ENCODE measurements at places on chromosomes 5 and 9. TPM values are rescaled to one million over a fixed set of nuclear protein-coding genes. Genes with fewer than 3 reads are reported as not detected.
A peak's percentile ranks its signal among the peaks of the same experiment; 100 is the strongest.

- H3K27ac ChIP-seq = no peak overlapping the region
- H3K4me1 ChIP-seq = no peaks in the 10 kb centered on the region
- no peak for DNase-seq
- H3K27me3 ChIP-seq = peaks cover 100% of the 10 kb centered on the region
These were observed 215.3 kb downstream of the MEF2C start for GRCh38 chr5:88667496-88668201.

GRCh38 chr5:115439042-115439441 lies 105.5 kb downstream of the FEM1C start:
- DNase-seq = no peak
- no peaks in the 10 kb centered on the region for H3K4me1 ChIP-seq
- H3K27ac ChIP-seq = no peak overlapping the region
- no peak overlapping the region for H3K4me3 ChIP-seq
- no peaks in the 10 kb centered on the region for H3K27me3 ChIP-seq

- H3K27ac ChIP-seq = peak overlapping the region; percentile 80
- no peak for DNase-seq
- H3K27me3 ChIP-seq = no peaks in the 10 kb centered on the region
- H3K4me3 ChIP-seq = peak overlapping the region; percentile 25
These were observed 85.5 kb upstream of the CTSL start for GRCh38 chr9:87640385-87640795.

DNA sequence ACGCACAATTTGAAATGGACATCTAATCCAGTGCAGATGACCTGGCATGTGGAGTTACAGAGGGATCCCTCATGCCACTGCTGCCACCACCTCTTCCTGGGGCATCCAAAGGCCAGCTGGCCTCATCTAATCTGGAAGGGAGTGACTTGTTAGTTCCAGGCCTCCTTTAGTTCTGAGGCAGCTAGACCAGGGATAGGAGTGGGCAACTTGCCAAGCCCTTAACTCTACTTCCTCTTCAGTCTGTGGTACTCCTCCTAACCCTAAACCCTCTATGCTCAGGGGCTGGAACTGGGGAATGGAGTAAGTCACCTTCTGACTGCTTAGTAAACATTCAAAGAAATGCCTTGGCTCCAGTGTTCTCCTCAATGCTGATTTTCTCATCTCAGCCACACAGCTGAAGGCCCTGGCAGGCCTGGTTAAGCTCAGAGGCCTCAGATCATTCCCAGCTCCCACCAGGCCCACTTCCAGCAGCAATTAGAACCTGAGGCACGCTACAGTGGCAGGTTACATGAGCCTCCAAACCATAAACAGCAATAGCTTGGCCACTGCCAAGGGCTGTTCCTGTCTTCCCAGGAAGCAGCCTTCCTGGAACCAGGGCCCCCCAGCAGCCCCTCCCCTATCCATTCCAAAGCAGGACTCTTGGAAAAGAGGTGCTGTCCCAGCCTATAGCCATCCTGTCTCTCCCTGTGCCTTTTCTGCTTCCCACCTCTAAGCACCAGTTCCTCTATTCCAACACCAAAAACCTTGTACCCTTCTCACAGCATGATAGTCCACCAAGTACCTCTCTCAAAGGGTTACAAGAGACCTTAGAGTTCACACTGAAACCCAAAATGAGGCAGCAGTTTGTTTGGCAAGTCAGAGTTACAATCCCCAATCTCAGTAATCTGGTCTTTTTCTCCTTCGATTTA lies 2.0 kb downstream of the EIF4EBP3 start:
- H3K27ac ChIP-seq = peak overlapping the region; percentile 86
- H3K27me3 ChIP-seq = no peaks in the 10 kb centered on the region
- peaks cover 20% of the 10 kb centered on the region for H3K4me1 ChIP-seq
- H3K4me3 ChIP-seq = peak overlapping the region; percentile 75
- no peak for DNase-seq

- no peak for DNase-seq
- H3K27ac ChIP-seq = no peak overlapping the region
- H3K4me1 ChIP-seq = peaks cover 15% of the 10 kb centered on the region
- peaks cover 7% of the 10 kb centered on the region for H3K27me3 ChIP-seq
- H3K4me3 ChIP-seq = no peak overlapping the region
These were observed 45.5 kb upstream of the KIF2A start for GRCh38 chr5:62260513-62260912.

GRCh38 chr5:72908664-72909063 lies 47.2 kb upstream of the FCHO2 start:
- no peaks in the 10 kb centered on the region for H3K4me1 ChIP-seq
- H3K27ac ChIP-seq = no peak overlapping the region
- no peak overlapping the region for H3K4me3 ChIP-seq
- no peaks in the 10 kb centered on the region for H3K27me3 ChIP-seq
- no peak for DNase-seq

DNA sequence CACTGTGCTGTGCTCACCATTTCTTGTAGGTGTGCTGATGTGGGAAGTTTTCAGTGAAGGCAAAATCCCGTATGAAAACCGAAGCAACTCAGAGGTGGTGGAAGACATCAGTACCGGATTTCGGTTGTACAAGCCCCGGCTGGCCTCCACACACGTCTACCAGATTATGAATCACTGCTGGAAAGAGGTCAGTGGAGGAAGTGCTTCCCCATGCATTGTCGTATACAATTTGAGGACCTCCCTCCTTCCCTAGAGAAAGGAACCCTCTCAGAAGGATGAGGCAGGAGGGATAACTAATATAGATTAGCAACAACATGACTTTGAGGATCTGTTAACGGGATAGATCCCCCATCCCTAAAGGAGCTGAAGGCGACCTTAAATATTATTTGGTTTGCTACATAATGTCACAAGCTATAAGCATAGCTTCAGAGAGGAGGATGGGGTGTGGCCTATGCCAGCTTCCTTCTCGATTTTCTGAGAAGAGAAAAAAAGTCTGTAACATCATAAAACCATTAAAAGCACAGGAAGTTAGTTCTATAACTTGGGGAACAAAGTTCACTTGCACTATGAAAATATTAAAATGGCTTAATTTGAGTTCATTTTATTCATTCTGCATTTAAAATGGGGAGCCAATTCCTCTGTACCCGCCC lies 17.0 kb upstream of the CYFIP2 start:
- no peaks in the 10 kb centered on the region for H3K27me3 ChIP-seq
- H3K4me1 ChIP-seq = no peaks in the 10 kb centered on the region
- no peak for DNase-seq
- H3K36me3 ChIP-seq = no peaks in the 10 kb centered on the region
- H3K27ac ChIP-seq = no peak overlapping the region

- H3K4me1 ChIP-seq = peaks cover 7% of the 10 kb centered on the region
- H3K27ac ChIP-seq = no peak overlapping the region
- peaks cover 4% of the 10 kb centered on the region for H3K27me3 ChIP-seq
- H3K4me3 ChIP-seq = no peak overlapping the region
- H3K36me3 ChIP-seq = no peaks in the 10 kb centered on the region
These were observed 2.1 kb downstream of the SH2D3C start for GRCh38 chr9:127776195-127776923.

GRCh38 chr5:10935536-10935935 lies 174.5 kb upstream of the DAP start:
- H3K27me3 ChIP-seq = peaks cover 3% of the 10 kb centered on the region
- H3K27ac ChIP-seq = no peak overlapping the region
- DNase-seq = no peak
- H3K4me1 ChIP-seq = no peaks in the 10 kb centered on the region

DNA sequence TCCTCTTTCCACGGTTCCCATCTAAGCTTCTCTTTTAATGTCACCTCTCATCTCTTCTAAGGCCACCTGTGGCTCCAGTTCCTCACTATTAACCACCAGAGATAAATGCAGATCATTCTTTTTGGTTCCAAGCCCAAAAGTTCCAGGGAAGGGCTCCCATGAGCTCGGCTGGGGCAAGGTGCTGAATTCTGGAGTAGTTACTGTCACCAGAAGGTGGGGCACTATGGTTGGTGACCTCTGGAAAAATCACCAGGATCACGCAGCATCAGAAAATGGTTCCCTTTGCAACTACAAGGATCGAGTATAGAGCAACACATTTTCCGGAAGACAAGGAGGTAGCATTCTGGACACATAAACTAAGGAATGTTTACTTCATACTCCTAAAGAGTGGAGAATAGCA lies 528.7 kb upstream of the DAP start:
- H3K36me3 ChIP-seq = peaks cover 5% of the 10 kb centered on the region
- no peaks in the 10 kb centered on the region for H3K4me1 ChIP-seq

DNA sequence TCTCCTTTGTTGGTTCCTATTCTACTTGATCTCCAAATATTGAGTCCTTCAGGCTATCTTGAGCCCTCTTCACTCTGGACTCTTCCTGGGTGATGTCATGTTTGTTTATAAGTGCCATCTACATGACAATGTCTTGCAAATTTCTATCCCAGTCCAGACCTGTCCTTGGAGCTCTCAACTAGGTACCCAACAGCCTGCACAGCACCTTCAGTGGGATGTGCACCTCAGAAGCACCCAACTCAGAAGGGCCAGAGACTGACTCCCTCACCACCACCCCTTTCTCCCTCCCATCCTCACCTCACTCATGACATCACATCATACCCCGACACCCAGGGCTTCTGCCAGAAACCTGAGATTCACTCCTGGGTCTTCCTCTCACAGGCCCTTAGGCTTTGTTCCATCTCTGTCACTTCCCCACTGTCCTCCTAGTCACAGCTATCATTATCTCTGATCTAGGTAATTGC lies 14.4 kb downstream of the TXN start:
- no peak for DNase-seq
- H3K27me3 ChIP-seq = no peaks in the 10 kb centered on the region
- peaks cover 6% of the 10 kb centered on the region for H3K4me1 ChIP-seq
- peaks cover 19% of the 10 kb centered on the region for H3K36me3 ChIP-seq

- no peak overlapping the region for H3K27ac ChIP-seq
- no peak overlapping the region for H3K4me3 ChIP-seq
- H3K36me3 ChIP-seq = no peaks in the 10 kb centered on the region
- H3K4me1 ChIP-seq = peaks cover 3% of the 10 kb centered on the region
- no peaks in the 10 kb centered on the region for H3K27me3 ChIP-seq
These were observed 75.7 kb upstream of the FBN2 start for GRCh38 chr5:128613766-128614165.

DNA sequence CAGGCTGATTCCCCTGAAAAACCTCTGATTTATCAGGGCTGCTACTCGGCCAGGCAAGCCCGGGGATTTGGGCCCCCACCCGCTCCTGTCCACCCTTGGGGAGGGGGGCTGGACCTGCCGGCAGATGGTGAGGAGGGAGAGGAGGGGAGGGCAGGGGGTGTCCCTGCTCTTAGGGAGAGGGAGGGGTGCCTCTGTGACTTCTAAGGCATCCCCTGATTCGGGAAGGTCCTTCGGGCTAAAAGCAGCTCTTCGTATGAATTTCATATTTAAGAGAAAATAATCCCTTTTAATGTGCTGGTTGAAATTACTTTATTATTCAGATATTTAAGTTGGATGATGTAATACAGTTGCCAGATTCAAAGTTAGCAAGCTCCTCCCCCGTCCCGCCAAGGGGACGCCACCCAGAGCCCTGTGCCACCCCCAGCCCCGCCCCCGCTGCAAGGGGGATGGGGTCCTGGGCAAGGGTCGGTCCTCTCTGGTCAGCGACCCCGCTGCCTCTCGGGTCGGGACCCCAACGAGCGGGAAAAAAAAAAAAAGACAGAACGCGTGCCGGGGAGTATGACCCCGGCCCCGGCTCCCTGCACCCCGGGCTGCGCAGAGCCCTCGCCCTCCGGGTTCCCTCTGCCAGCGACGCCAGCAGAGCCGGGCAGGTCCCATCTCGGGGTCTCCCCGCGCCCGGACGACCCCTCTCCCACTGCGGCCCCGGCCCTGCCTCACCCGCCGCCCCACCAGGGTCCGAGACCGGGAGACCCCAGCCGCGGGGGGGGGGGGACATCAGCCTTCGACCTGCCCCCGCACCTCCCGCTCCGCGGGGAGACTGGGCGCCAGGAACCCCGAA lies 12.4 kb downstream of the LHX3 start:
- H3K27ac ChIP-seq = no peak overlapping the region
- no peaks in the 10 kb centered on the region for H3K36me3 ChIP-seq
- peaks cover 60% of the 10 kb centered on the region for H3K27me3 ChIP-seq
- DNase-seq = no peak

GRCh38 chr5:69048230-69048629 lies 45.6 kb upstream of the SLC30A5 start:
- no peaks in the 10 kb centered on the region for H3K36me3 ChIP-seq
- peaks cover 14% of the 10 kb centered on the region for H3K4me1 ChIP-seq
- H3K27ac ChIP-seq = no peak overlapping the region
- no peak for DNase-seq

DNA sequence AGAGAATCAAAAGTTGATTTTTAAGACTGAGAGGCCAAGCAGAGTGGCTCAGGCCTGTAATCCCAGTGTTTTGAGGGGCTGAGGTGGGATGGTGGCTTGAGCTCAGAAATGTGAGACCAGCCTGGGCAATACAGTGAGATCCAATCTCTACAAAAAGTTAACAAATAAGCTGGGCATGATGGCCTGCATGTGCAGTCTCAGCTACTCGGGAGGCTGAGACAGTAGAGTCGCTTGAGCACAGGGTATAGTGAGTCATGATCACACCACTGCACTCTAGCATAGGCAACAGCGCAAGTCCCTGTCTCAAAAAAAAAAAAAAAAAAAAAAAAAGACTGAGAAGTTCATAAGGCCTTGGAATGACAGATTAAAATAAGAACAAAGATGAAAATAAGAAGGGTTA lies 177.2 kb downstream of the TMEM232 start:
- no peaks in the 10 kb centered on the region for H3K36me3 ChIP-seq
- no peaks in the 10 kb centered on the region for H3K27me3 ChIP-seq
- H3K4me3 ChIP-seq = no peak overlapping the region

DNA sequence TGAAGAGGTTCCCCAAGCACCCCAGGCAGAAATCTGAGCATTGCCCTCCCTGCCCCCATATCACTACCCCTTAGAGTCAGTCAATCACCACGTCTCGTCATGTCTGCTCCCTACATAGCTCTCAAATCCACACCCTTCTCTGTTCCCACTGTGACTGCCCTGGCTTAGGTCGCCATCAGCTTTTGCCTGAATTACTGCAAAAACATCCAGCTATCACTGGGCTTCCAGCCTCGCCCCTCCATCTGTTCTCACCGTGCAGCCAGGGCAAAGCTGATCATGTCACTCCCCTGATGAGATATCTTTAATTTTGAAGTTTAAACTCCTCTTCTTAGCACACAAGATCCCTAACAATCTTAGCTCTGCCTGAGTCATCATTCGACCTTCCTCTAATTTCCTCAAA lies 89.6 kb upstream of the TBC1D2 start:
- no peak overlapping the region for H3K4me3 ChIP-seq
- peaks cover 27% of the 10 kb centered on the region for H3K27me3 ChIP-seq
- no peak for DNase-seq
- no peaks in the 10 kb centered on the region for H3K36me3 ChIP-seq
- H3K27ac ChIP-seq = no peak overlapping the region

GRCh38 chr5:106489004-106489403 lies 1181.7 kb downstream of the EFNA5 start:
- no peaks in the 10 kb centered on the region for H3K4me1 ChIP-seq
- H3K27ac ChIP-seq = no peak overlapping the region
- no peaks in the 10 kb centered on the region for H3K36me3 ChIP-seq
- no peak overlapping the region for H3K4me3 ChIP-seq
- DNase-seq = no peak

- H3K27ac ChIP-seq = no peak overlapping the region
- H3K4me1 ChIP-seq = peaks cover 23% of the 10 kb centered on the region
- DNase-seq = no peak
These were observed 1061.3 kb upstream of the DMAC1 start for GRCh38 chr9:8860925-8861324.

SLC34A1 gene
- 0.12 TPM for total RNA-seq

RNF208 gene
- total RNA-seq = 12.1 TPM

DDX4 gene
- not detected for total RNA-seq

NUDCD2 gene
- total RNA-seq = 30.4 TPM

GABRA6 gene
- total RNA-seq = not detected

ACTBL2 gene
- not detected for total RNA-seq

TAS2R1 gene
- not detected for total RNA-seq

C5orf52 gene
- total RNA-seq = not detected

GRIN3A gene
- 5.3 TPM for total RNA-seq

PCDHA5 gene
- 2.1 TPM for total RNA-seq

BSPRY gene
- total RNA-seq = 9.0 TPM

NPR3 gene
- total RNA-seq = 116 TPM

PRR16 gene
- total RNA-seq = 2.1 TPM
